H1 (cell line): ENCODE measurements at places on chromosomes 2 and 18.

DNA sequence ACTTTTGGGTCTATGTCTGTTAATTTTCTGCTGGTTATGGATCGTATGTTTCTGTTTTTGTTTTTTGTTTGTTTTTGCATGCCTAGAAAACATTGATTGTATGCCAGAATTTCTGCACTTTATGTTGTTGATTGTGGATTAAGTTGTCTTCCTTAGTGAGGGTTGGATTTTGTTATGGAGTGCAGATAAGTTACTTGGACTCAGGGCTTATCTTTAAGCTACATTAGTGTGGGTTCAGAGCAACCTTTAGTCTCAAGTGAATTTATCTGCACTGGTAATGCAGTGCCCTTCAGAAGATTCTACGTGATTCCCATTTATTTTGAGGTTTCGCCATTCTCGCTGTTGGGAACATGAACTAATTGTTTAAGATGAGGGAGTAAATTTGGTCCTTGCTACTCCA, 32.9 kb downstream of the UBR3 start:
- no peak for DNase-seq

GRCh38 chr2:150876251-150876950, 385.3 kb downstream of the RBM43 start:
- DNase-seq = no peak

DNA sequence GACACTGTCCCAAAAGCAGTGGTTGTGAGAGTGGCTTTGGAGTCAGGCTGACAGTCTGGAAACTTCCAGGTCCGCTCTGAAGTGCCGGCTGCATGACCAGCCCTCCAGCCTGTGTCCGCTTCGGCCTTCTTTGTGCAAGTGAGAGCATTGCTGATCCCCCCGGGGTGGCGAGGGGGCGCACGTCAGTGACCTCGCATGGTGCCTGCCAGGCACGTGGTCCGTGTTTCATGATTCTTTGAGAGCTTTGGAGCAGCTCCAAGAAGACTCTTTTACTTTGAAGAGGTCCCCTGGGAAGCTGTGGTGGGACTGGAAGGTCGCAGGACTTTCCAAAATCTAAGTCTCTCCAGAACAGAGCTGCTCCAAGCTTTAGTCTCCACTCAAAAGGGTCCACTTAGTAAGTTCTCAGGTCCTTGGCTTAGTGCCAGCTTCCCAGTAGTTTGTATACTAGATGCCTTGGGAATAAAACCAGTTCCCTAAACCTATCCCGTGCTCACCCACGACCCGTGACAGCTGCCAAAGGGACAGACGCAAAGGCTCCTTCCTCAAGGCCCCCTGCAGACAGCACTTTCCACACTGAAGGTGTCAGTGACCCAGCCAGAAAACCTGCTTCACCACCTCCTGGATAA, 68.8 kb downstream of the ADI1 start:
- no peak for DNase-seq

DNA sequence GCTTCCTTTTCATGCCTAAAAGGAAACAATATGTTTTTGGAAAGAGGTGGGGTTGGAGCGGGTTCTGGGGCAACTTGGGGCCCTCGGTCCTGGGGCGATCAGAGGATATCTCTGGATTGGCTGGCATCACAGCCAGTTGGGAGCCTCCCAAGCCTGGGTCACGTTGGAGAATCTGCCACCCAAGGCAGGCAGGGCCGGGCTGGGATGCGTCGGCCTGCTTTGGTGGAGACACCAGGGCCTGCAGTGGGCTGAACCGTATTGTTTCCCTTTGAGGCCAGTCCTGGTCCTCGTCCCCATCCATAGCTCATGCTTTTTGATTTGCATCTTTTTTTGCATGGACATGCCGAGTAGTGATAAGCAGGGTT, 235.8 kb downstream of the ATAD2B start:
- no peak for DNase-seq

- DNase-seq = peak; percentile 35
Observed at GRCh38 chr18:9782073-9782857, 74.2 kb downstream of the RAB31 start.

GRCh38 chr2:38301340-38301968, 75.6 kb downstream of the ATL2 start:
- no peak for DNase-seq

GRCh38 chr18:62209046-62209445, 22.0 kb downstream of the RELCH start:
- DNase-seq = no peak

- no peak for DNase-seq
Observed at GRCh38 chr2:65075176-65075575, 19.0 kb downstream of the CEP68 start.

DNA sequence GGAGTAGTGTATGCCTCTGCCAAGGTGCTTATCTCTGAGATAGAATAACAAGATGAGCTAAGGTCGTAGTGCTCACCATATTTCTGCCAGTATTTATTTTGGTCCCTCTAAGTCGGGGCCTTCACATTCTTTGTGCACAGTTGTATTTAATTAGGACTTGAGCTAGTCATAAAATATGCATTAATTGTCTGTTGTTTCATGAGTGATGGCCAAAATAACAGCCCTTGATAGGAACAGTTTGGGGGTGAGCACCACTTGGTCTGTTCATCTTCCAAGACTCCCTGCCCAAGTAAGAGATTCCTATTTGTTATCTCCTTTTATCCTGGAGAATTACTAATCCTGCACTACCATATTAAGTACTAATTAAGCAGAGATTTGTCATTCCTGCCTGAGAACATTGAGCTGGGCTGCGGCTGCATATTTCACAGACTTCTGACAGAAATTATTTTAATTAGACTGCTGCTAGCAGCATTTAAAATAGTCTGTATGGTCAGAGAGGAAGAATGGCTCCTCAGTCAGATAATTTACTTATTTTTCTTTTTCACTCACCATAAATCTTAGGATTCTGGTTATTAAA, 435.1 kb downstream of the MTX2 start:
- DNase-seq = no peak

GRCh38 chr2:193542762-193543161, 1348.0 kb upstream of the TMEFF2 start:
- DNase-seq = no peak

- DNase-seq = no peak
Observed at GRCh38 chr18:47863041-47863440, 67.4 kb downstream of the SMAD2 start.

GRCh38 chr2:72994282-72994990, 77.1 kb downstream of the SFXN5 start:
- DNase-seq = no peak

DNA sequence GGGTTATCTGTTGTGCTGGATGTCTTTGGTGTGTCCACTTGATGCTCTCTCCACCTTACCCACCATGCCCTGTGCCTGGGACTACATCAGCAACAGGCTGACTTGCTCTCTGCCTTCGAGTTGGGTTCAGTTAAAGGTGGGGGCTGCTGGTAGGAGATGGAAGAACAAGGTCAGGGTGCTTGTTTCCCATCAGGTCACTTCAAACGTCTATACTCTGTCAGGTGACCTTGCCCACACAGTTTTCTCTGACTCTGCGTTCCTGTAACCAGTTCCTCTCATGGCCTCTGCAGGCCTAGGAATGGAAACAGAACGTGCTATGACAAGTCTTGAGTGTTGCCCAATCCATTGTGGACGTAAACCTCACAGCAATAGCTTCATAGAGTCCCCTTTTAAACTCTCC, 38.4 kb upstream of the PAPOLG start:
- DNase-seq = no peak

GRCh38 chr2:14903709-14904374, 271.3 kb downstream of the LRATD1 start:
- peak; percentile 95 for DNase-seq

GRCh38 chr2:10397878-10398277, 50.2 kb downstream of the ODC1 start:
- DNase-seq = no peak

GRCh38 chr2:208485390-208485789, 78.8 kb downstream of the PTH2R start:
- DNase-seq = no peak

GRCh38 chr2:68828887-68829708, 42.1 kb downstream of the BMP10 start:
- no peak for DNase-seq

DNA sequence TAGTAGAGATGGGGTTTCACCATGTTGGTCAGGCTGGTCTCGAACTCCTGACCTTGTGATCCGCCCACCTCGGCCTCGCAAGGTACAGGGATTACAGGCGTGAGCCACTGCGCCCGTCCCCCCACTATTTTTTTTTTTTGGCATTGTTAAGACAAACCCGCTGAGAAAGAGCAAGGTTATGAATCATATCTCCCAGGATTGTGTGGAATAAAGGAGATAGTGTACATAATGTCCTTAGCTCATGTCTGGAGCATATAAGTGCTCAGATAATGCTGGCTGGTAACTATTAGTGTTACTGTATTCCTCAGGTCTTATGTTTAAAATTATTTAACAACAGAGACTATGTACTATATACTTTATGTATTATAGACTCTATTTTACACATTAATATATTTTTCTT, 36.0 kb downstream of the TTC27 start:
- DNase-seq = no peak

DNA sequence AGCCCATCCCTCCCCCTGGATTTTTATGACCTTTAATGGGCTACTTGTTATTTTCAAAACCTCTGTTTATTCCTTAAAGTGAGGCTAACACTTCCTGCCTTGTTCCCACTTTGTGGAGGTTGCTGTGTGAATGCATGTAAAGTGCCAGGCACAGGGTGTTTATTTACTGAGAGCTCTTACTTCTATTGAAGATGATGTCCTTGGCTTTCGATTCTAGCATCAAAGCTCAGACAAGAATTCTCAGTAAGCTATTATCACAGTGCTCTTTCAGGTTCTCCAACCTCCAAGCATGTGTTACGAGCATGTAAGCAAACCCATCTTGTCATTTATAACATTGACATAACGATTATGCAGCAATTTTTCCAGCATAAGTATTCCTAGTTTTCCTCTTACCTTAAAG, 44.2 kb downstream of the DPYSL5 start:
- DNase-seq = no peak

GRCh38 chr2:73614105-73614504, 28.1 kb downstream of the NAT8 start:
- no peak for DNase-seq

DNA sequence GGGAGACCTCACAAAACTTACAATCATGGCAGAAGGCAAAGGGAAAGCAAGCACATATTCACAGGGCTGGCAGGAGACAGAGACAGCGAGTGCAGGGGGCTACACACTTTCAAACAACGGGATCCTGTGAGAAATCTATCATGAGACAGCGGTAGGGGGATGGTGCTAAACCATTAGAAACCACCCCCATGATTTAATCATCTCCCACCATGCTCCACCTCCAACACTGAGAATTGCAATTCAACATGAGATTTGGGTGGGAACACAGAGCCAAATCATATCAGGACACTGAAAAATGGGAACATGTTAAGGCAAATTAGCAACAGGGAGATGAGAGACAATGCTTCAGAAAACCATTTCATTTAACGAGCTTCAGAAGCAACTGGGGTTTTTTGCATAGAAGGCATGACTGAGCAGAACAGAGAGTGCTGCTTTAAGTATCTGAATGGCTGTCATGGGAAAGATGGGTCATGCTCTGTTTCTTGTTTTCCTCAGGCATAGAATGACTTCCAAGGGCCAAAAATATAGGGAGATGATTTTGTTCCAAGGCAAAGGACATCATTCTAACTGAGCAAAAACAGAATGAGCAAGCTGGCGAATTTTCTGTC, 100.8 kb upstream of the MAP2 start:
- DNase-seq = no peak

DNA sequence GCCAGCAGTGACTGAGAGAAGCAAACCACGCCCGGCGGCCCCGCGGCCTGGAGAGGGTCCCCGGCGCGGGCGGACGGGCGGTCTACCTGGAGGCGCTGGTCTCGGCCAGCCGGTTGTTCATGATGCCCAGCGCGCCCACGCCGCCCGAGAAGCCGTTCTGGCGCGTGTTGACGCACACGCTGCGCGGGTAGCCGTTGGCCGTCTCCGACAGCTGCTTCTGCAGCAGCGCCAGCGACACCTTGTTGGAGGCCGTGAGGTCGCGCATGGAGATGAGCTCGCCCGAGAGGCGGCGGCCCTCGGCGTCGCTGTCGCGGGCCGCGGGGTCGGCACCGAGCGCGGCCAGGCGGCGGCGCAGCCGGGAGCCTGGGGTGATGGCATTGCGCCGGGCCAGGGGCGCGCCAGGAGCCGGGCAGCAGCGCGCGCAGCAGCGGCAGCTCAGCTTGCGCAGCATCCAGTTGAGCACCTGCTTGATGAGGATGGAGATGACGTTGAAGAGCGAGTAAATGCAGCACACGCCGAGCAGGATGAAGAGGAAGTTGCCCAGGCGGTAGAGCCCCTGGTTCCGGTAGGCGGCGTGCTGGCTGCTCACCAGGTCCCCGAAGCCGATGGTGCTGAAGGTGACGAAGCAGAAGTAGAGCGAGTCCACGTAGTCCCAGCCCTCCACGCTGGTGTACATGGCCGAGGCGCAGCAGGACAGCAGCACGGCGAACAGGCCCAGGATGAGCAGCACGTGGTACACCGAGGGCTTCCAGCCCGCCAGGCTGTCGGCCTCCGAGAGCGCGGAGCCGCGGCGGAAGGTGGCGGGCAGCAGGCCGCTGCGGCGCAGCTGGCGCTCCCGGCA, 118.1 kb downstream of the MSH2 start:
- peak; percentile 61 for DNase-seq

DNA sequence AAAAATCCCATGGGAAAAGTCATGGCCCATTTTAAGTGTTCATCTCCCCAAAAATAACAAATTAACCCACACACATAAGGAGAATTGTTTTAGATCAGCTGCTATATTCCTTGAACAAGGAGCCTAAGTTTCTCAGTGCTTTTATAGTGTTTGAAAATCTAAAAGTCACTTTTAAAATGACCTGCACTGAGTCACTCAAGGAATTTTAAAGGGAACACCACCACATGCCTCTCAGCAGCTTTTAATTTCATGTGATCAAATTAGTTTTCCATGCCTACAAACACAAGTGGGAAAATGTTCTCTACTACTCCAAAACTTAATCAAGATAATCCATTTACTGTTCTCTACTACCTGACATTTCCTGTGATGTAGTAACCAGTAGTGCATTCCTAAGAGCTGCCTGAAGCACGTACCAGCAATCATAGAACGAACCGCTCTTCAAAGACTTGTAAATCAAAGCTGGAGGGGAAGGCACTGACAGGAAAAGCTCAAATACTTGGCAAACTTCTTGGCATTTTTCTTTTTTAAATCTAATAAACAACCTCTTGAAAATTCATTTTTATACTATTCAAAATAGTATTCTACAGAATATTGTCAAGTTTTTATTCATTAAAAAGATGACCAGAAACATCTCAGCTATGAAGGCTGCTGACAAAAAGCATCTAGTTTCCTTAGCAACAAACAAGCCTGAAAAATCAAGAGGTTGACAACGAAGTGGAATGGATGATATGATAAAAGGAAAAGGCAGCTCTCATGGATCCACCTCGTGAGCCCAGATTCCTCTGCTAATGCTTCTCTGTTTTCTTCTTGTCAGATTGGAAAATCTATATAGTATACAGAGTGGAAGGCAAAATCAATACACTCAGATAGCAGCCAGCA, 37.2 kb downstream of the LRPPRC start:
- DNase-seq = no peak
